Urothelium cell line (cell line): ENCODE measurements at places on chromosomes 12 and 14.

DNA sequence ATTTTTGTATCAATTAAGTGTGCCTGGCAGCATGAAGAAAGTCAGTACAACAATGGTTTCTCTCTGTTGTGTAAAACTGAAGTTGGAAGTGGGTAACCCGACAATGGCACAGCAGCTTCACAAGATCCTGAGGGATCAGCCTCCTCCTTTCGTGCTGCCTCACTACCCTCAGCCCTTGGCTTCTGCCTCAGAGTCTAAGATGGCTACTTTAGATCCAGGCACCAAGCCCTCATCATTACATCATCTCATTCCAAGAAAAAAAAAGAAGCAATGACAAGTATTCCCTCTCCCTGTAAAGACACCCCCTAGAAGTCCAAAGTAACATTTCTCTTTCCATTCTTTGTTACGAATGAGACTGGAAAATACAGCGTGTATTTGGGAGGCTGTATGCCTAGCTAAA lies 92.6 kb downstream of the DNAI7 start:
- no peak for DNase-seq

DNA sequence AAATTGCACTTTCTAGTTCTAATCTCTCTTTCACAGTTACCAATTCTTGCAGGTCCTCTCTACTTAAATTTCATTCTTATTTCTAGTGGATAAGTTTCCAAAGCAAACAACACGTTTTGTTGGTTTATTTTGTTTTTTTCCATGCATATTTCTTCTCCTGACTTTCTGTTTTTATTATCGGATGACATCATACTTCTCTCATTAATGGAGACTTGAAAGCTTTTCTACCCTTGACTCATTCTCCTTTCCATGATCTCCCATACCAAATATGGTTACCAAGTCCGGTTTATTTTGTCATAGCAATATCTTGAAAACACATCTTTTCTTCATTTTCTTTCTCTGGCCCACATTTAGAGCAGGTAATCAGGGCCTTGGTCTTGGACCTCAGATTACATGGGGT lies 796.5 kb downstream of the GALC start:
- DNase-seq, result no peak

DNA sequence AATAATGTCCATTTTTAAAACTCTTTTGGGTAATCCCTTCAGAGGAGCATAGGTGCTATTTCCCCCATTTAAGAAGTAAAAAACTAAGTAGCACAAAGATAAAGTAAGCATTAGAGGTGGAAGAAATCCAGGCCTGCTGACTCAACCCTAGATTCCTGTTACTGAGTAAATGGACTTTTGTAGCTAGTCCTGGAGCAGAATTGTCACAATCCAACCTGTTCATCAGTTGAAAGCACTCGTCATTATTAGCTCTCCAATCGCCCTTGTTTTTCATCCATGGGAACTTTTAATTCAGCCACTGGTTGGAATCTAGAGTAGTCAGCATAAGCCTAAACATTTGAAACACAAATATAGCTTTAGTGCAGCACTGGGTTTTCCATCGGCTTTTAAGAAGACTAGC lies 139.5 kb upstream of the AMIGO2 start:
- no peak for DNase-seq

GRCh38 chr12:47843226-47843980 lies 23.7 kb upstream of the HDAC7 start:
- peak; percentile 62 for DNase-seq

DNA sequence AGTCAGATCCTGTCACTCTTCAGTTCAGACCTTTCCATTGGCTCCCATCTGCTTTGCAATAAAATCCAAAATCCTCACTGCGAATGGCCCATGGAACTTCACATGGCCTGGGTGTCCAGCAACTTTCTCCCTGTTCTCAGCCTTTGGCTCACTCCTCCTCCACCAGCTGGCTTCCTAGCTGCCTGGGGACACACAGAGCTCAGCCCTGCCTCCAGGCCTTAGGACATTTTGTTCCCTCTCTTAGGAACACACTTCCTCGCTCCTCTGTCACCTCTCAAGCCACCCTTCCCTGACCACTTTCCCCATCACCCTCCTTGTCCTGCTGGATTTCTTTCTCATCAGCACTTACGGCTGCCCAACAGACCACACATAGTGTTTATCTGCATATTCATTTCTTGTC lies 419.6 kb downstream of the MED13L start:
- no peak for DNase-seq

DNA sequence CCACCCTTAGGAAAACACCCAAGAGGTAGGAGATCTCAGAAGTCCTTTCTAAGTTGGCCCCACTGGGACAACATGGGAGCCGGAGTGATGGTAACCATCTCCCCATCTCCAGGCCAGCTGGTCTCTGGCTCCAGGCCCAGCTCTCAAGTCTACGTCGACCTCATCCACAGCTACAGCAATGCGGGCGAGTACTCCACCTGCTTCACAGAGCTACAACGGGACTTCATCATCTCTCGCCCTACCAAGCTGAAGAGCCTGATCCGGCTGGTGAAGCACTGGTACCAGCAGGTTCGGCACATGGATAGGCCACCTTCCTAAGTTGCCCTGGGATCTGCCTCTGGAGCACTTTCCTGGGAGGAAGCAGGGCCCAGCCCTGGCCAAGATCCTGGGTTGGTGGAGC lies 11.0 kb upstream of the OAS2 start:
- no peak for DNase-seq

DNA sequence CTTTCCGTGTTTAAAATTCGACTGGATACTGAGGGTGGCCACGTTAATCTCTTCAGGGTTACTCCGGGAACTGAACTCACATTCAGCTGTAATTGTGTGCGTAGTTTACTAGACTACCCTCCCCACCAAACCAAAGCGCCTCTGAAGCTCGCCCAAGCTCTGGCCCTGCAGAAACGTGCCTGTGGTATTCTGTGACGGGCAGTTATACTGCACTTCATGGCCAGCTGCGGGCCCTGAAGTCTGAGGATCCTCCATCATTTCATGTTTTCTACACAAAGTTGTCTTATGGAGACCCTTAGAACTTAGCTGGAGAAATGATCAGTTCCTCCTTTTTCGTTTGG lies 688 bp downstream of the ZNF26 start:
- no peak for DNase-seq

GRCh38 chr12:29380536-29381523 lies at the start of gene ERGIC2:
Gene ERGIC2 (minus strand): TSS chr12:29381172. CDS start chr12:29371633, 9,539 bp downstream.
- peak; percentile 94 for DNase-seq

DNA sequence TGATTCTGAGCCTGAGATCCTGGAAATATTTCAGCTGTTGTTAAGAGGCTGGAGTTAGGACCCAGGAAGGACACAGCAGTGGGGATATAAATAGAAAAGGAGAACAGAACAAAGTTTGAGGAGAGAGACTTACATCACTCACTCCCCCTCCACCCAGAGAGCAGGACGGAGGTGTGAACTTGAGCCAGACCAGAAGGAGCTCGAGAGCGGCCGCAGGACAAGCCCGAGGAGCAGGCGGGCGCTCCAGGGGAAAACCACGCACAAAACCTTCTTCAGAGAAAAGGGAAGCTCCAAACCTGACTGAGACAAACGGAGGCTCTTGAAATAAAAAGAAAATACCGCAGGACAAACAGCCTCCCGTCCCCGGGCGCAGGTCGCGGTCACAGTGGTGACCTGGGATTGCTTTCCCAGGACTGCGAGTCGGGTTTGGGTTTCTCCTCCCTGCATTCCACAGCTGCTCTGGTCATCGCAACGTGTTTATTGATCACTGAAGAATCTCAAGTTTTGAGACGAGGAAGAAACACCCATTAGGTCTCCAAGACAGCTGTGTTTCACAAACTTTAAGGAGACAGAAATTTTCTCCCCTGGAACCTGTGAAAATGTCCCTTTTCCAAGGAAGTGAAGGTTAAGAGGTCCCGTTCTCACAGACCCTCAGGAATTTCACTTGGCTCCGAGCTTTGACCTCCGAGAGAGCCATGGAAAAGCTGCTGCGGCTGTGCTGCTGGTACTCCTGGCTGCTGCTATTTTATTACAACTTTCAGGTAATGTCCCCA lies at the start of gene ADGRD1:
Gene ADGRD1, plus strand, starts transcription at position 137 of the 773 bp plus-strand sequence. Its CDS starts 559 bp downstream, at position 696.
- peak; percentile 50 for DNase-seq

GRCh38 chr12:67790660-67791059 lies 142.1 kb downstream of the DYRK2 start:
- DNase-seq, result no peak

DNA sequence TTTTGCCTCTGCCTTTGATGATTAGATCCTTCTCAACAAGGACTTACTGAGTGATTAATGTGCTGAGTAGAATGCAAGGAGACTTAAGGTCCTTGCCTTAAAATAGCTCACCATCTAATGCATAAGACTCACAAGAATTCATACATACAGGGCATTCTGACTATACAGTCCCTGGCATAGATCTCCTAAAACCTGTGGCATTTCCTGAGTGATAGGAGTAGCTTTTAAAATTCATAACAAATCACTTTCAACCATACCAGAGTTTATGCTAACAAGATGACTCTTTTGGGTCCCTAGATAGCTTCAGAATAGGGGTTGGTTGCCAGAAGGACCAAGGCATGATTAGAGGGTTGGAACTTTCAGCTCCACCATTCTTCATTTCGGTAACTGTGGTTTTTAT lies 48.8 kb downstream of the STXBP6 start:
- DNase-seq, result no peak

DNA sequence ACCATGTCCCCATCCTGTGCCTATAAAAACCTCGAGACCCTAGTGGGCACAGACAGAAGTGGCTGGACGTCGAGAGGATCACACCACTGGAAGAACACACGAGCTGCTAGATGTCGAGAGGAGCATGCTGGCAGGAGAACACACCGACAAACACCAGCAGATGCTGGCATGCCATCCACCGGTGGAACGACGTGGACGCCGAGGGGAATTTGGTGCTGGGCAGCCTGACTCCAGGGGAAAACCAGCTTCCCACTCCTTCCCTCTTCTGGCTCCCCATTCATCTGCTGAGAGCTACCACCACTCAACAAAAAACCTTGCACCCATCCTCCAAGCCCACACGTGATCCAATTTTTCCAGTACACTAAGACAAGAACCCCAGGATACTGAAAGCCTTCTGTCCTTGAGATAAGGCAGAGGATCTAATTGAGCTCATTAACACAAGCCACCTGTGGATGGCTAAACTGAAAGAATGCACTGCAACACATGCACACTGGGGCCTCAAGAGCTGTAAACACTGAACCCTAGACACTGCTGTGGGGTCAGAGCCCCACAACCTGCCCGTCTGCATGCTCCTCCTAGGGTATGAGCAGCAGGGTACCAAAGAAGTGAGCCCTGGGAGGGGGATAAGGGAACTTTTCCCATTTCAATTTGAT lies 9.5 kb downstream of the RNASE6 start:
- no peak for DNase-seq

GRCh38 chr14:69321601-69322330 lies 61.8 kb downstream of the GALNT16 start:
- no peak for DNase-seq

- no peak for DNase-seq
Observed at GRCh38 chr12:8847435-8847834, 25.0 kb downstream of the A2ML1 start.

DNA sequence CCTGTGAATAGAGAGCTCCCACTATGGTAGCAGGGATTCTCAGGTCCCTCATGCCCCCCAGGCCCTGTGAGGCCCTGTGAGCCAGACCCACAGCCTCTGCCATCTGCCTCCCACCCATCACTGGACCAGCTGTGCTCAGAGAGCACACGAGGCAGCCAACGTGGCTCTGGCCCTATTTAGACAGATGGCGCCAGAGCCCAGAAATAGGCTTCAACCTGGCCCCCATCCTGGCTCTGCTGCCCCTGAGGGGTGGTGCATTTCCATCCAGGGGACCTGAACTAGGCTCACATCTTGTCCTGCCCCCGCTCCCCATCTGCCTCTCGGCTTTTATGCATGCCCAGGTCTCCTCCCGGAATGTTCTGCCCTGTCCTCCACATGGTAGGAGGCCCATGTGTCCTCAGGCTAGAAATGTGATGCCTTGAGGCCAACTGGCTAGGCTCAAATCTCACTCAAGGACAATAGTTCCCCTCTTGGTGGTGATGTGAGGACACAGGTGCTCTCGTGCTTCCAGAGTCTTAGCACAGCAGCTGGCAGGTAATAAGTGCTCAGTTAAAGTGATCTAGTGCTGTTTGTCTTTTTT lies 18.9 kb downstream of the TMEM63C start:
- DNase-seq, result no peak

- DNase-seq, result peak; percentile 96
Observed at GRCh38 chr12:52147367-52147963, 44.3 kb downstream of the KRT80 start.

DNA sequence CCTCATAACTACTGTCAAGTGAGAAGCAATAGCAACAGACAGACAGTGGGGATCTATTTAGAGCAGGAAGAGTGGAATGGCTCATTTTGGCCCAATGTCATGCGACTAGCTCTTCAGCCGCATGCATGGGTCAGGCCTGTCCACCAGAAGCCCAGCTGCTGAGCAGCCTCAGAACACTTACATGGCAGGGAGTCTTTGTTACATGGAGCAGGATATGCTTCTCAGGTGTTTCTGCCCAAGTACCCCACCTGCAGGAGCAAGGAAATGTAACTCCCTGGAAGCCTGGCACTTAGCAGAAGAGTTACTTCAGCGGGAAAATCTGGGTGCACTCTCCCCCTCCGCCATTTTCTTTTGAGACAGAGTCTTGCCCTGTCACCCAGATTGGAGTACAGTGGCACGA lies 73.5 kb upstream of the ARHGAP5 start:
- no peak for DNase-seq

DNA sequence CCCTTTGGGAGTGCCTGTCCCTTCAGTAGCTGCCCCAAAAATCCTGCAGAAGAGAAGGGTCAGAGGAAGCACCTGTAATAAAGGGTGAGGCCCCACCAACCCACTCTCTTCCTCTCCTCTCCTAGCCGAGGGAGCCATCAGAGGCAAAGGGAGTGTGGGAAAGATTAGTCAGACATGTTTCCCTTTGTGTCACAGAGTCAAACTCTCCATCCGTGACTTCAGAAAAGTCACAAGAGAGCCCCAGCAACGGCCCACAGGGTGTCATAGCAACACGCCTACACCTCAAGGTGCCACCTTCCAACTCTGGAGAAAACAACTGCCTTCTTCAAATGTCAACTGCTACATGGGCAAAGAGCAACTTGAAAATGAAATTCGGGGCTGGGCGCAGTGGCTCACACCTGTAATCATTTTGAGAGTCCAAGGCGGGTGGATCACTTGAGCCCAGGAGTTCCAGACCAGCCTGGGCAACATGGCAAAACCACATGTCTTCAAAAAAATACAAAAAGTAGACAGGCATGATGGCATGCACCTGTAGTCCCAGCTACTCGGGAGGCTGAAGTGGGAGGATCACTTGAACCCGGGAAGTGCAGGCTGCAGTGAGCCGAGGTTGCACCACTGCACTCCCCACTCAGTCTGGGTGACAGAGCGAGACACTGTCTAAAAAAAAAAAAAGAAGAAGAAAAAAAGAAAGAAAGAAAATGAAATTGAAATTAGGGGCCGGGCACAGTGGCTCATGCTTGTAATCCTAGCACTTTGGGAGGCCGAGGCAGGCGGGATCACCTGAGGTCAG lies 17.7 kb upstream of the CD27 start:
- no peak for DNase-seq

GRCh38 chr12:19131025-19131444 lies 1.5 kb downstream of the PLEKHA5 start:
- peak; percentile 20 for DNase-seq

- DNase-seq, result no peak
Observed at GRCh38 chr14:23633160-23633701, 2.9 kb upstream of the DHRS2 start.

GRCh38 chr12:10503460-10503859 lies 2.2 kb upstream of the EIF2S3B start:
- DNase-seq, result no peak
